Uterus (tissue), 4 donors: ENCODE measurements at places on chromosomes 13 and 19. TPM values are rescaled to one million over a fixed set of nuclear protein-coding genes. Genes with fewer than 3 reads are reported as not detected.

DNA sequence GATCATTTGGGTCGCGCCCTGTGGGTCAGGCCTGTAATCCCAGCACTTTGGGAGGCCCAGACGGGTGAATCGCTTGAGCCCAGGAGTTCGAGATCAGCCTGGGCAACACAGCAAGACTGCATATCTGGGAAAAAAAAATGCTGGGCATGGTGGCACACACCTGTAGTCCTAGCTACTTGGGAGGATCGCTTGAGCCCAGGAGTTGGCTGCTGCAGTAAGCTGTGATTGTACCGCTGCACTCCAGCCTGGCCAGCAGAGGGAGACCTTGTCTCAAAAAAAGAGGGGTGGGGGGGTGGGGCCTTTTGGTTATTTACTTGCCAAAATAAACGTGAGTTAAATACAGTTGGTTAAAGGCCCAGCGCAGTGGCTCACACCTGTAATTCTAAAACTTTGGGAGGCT lies 9.8 kb upstream of the ZNF544 start:
- DNase-seq = no peak

ZNF616 gene
- total RNA-seq = 27.2 TPM

- no peak for DNase-seq
These were observed 49.3 kb downstream of the VAV1 start for GRCh38 chr19:6821639-6822310.

GRCh38 chr13:23754506-23754905 lies 134.7 kb downstream of the MIPEP start:
- DNase-seq = no peak

GRCh38 chr13:32316501-32316900 lies 1.2 kb downstream of the BRCA2 start:
- DNase-seq = no peak

ZBTB32 gene
- not detected for total RNA-seq

DNA sequence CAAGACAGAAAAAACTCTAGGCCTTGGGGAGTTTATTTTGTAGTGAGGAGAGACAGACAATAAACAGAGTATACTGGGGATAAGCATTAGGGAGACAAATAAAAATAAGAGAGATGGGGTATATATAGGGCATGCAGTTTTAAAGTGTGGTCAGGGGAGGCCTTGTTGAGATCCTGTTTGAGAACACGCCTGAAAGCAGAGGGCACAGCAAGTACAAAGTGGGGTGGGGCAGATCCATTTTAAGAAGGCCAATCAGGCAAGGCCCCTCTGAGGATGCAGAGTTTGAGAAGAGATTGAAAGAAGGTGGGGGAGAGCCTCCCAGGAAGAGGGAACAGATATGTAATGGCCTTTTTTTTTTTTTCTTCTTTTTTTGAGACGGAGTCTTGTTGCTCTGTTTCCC lies 2.1 kb downstream of the PPP2R1A start:
- DNase-seq = no peak

C1QTNF9 gene
- total RNA-seq = 0.70 TPM

DNA sequence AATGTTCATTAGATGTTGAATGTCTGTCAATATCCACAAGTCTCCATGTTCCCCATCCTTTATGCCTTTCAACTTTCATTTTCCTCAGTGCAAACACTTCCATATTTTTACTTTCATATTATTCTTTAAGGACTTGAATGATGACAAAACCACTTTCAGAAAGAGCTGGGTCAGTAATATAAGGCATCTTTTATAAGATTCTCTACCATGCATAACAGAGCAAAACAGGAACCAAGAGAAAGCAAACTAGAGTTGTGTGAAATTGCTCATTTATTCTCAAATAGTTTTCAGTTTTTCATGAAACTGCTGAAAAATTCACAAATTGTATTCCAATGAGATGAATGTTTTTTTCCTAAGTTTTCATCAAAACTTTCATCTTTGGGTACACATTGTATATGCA lies 1247.6 kb downstream of the PCDH17 start:
- no peak for DNase-seq

LILRA1 gene
- 0.91 TPM for total RNA-seq

DNA sequence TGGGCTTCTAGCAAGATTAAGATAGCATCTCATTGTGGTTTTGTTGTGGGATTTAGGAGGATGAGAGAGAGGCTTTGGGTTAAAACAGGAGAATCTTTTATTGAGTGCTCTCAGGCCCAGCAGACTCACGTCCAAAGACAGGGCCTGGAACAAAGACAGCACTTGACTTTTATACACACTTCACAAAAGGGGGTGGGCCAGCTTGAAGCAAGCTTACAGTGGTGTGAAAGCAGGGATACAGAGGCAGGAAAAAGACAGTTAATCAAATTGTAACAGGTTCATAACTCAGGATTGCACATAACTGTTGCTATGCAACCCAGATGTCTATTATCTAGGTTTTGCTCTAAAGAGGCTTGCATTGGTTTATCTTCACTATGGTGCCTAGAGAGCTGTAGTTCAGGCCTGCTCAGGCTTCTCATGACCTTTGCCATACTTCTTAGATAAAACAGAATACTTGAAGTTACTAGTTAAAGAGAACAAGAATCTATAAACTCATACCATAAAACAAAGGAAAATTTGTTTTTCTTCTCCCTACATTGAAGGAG lies 42.2 kb upstream of the CEACAM21 start:
- no peak for DNase-seq

DNA sequence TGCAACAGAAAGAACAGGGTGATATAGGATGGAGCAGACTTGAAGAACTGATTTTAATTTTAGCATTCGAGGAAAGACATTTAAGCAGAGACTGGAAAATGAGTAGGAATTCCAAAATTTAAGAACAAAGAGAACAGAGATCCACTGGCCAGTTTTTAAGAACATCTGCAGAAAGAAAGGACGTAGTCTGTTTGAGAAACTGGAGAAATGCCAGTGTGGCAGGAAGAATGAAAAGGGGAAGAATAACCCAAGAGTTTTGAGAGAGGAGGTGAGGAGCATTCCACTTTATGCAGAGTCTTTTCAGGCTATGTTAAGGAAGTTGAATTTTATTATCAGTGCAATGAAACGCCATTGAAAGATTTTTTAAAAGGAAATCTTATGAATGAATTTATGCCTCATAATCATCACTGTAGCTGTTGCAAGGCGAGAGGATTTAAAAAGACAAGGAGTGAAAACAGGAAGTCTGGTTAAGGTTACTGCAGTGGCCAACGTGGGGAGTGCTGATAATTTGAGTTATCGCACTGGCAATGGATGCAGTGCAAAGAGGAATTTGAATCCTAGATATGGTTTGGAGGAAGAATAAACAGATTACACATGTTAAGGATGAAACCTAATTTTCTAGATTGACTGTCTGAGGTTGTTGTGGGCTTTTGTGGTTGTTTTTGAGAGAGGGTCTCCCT lies 253.8 kb downstream of the DACH1 start:
- no peak for DNase-seq

- DNase-seq = no peak
These were observed 235.9 kb downstream of the NHLRC3 start for GRCh38 chr13:39273953-39274738.

NXNL1 gene
- total RNA-seq = not detected

- no peak for DNase-seq
These were observed 549.2 kb upstream of the KLF12 start for GRCh38 chr13:74683411-74683810.

- DNase-seq = peak; percentile 97
These were observed 16.0 kb upstream of the COLGALT1 start for GRCh38 chr19:17539238-17540117.

DNA sequence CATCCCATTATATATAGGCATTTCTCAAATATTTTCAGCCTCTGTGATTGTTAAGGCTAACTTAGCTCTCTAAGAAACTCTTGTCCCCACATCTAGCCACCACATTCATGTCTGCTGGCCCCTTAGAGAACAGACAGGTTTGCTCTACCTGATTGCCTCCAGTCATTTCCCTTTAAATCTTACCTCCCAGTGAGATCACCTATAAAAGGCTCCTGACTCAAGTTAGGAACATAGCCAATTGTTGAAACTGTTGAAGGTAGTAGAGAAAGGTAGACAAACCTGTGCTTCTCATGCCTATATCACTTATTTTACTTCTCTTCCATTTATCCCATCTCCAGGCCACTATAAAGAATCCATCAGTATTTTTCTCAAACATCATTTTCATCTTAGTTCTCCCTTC lies 771.4 kb downstream of the DIAPH3 start:
- DNase-seq = no peak
